Glomerular endothelial cell (primary cell): ENCODE measurements at places on chromosomes 12 and 14. TPM values are rescaled to one million over a fixed set of nuclear protein-coding genes. Genes with fewer than 3 reads are reported as not detected.

GRCh38 chr12:31729705-31730104 is 884 bp upstream of the AMN1 start:
- DNase-seq: no peak

DNA sequence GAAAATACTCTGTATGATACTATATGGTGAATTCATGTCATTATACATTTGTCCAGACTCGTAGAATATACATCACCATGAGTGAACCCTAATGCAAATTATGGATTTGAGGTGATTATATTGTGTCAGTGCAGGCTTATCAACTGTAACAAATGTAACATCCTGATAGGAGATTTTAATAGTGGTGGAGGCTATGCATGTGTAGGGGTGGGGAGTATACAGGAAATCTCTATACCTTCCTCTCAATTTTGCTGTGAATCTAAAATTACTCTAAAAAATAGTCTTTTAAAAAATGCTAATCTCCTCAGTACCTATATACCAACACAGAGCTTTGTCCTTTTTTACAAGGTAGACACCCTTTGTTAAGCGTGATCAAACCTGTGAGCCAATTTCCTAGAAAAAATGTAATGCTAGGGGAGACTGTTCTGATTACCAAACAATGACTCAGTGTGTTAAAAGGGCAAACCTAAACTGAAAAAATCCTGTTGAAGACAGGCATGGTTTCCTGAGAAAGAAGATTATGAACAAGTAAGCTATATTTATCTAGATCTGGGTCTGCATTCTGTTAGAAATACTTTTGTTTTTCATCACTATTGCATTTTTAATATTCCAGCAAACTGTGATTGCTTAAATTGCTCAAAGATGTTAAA is 170.9 kb downstream of the DUSP6 start:
- no peak for DNase-seq

DNA sequence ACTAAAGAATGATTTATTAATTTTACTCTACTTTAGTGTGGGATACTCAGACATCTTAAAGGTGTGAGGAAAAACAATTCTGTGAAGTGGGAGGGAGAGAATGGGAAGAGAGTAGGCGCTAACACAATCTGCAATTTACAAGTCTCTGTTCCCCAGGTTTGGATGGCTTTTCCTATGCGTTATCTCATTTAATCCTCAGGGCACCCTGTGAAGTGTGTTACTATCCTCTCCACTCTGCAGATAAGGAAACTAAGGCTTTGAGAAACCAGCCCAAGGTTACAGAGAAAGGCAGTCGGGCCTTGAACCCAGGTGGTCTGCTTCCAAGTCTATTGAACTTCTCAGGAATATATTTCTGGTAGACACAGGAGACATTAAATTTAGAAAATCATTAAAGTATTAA is 36.2 kb upstream of the TUBA1C start:
- DNase-seq: no peak

DNA sequence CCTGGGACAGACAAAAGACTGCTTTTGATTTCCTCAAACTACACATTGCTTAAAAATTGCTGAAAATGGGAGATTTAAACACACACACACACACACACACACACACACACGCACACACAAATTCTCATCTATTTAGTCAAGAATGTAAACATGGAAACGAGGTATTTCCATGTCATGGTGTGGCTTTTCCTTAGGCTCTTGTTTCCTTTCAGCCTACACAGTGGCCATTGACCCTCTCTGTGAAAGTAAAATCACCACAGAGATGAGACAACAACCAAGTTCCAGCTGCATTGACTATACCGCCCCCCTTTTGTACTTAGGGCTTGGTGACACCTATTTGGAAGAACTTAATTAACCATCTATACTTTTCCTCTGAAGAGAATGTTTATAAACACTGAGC is 41.9 kb downstream of the TTC8 start:
- DNase-seq: no peak

Gene LRP1-AS
- total RNA-seq: not detected in 2 replicates

Gene KRT3
- total RNA-seq: 0.18 TPM in 1 of 2 replicates, not detected in the other

GRCh38 chr14:22506778-22507351 is 82.2 kb downstream of the DAD1 start:
- DNase-seq: no peak

- DNase-seq: no peak
Measured at GRCh38 chr14:103556946-103557758, 5.3 kb downstream of the BAG5 start.

DNA sequence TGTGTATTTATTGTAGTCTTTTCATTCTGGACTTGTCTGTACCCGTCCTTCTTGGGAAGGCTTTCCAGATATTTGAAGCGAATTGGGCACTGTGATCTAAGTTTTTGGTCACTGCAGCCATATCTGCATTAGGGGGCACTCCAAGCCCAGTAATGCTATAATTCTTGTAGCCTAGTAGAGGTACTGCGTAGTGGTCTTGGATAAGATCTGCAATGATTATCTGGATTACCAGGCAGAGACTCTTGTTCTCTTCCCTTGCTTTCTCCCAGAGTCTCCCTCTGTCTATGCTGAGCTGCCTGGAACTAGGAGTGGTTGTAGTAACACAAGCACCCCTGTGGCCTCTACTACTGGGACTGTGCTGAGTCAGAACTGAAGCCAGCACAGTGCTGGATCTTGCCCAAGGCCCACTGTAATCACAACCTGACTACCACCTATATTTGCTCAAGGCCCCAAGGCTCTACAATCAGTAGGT is 30.0 kb downstream of the SLC38A2 start:
- DNase-seq: no peak

Gene ARHGAP9
- 0.18 and 0.24 TPM in 2 replicates for total RNA-seq

DNA sequence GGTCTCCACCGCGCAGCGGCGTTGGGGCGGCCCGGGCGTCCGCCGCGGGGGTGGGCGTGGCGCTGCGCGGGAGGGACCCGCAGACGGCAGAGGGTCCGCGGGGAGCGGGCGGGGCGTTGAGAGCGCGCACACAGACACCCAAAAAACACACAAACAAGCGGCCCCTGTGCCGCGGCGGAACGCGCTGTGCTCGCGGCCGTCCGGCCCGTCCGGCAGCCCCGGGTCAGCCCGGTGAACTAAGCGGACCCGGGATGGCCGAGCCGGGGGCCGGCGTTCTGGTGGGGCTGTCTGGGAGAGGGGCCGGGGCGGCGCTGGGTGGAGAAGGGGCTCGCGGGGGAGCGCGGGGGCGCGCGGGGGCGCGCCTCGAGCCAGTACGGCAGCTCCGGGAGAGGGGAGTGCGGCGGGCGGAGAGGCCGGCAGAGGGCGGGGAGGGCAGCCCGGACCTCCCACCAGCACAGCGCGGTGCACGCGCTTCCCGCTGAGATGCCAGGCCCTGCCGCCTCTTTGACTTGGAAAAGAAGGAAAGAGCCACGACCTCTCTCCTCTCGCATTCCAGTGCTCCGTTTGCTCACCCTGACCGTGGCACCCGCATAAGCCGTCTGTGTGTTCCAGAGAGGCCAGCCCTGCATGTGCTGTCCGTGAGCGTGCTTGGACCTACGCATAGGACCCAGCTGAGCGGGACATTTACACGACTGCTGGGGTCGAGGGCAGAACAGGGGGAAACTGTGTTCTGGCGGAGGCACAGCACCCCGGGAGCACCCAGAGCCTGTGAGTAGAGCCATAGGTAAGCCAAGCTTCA is 10.3 kb downstream of the SLC6A12 start:
- no peak for DNase-seq

GRCh38 chr14:100330388-100330931 is 7.3 kb downstream of the SLC25A47 start:
- DNase-seq: no peak

DNA sequence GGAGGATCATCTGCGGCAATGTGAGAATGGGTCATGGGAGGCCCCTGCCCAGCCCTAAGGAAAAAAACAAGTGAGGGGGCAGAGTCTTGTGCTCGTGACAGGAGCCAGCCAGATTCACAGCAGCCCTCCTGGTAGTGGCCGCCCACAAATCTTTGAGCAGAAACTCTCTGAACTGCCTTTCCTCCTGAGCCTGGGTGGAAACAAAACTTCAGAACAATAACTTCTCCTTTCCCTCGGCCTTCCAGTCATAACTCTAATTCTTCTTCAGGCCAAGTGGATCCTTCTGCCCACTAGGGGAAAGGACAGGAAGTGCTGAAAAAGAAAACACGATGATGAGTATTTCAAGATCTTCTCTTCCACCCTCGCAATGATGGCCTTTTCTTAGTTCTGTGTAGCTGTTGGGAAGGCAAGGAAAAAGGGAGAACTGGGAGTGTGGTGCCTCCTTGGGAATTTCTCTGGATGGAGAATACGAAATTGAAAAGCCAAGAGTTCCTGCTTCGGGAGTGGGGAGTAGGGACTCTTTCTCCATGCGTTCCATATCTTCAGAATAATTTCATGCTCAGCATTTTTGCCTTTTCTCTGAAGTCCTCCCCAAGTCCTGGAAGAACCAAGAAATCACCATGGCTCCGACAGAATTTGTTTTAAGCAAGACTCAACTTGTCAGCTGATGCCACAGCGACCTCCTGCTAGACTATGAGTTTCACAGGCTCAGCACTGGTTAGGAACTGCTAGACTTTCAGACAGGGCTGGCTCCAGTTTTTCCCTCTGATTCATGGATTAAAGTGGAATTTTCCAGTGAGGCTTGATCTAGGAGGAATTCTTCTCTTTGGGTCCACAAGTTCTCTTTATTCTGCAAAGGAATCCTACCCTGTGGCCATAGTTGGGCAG is 188.9 kb downstream of the CAND1 start:
- DNase-seq: no peak

GRCh38 chr12:120115066-120115465 is 1.5 kb downstream of the RAB35 start:
- DNase-seq: no peak

DNA sequence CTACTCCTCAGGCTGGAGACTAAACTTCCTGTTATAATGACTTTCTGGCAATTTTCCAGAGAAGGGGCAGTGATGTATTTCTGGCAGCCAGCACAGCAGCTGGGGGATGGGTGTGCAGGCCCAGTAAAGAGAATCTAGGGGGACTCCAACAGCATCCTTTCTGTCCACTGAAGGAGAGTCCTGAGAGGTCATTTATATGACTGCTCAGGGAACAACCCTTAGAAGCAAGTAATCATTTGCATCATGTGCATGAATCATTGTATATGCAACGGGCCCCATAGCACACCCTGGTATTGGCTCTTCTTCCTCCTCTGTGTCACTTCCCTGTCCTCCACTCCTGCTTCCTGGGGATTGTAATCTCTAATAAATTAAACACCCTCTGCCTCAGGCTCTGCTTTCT is 493.8 kb downstream of the RPS29 start:
- no peak for DNase-seq

DNA sequence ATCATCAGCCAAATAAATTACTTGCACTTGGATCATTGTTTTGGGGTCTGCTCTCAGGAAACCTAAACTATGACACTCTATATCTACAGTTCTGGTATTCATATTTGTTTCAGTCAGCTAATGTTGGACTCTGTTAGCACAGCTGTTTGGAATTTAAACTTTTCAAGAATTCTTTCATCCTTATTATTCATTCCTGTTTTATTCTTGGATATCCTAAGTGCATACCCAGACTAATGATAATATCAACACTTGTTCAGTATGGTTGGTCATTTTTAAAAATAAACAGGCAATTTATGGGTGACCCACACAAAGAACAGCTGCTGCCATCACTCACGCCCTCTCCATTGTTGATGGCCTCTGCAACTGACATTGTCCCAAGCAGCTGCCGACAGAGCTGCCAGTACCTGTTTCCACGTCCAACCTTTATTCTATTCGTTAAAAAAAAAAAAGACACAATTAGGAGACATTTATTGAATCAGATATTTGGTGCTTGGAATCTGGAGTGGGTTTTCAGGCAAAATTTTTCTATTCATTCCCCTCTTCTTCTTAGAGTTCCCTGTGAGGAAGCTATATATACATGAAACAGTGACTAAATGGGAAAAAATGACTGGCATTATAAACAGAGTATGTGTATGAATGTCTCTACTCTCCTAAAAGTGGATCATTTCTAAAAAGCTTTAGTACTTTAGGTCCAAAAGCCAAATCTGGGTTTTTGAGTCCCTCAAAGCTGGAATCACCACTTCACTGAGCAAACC is 252.1 kb upstream of the NAV3 start:
- no peak for DNase-seq

DNA sequence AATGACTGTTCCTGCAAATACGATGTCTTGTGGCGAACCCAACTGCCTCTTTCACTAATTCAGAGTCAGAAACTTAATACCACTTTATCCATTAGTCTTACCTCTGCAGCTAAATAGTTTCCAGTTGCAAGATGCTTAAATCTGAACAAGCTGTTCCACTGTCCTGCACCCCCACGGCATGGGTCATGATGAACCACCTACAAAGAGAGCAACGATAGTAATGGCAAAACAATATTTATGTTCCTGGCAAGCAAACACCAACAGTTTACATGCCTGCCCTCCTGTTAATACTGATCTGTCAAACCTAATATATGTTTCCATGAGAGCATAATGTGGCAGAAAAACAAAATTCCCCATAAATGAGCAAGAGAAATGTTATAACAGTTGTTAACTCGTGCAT is 121.9 kb downstream of the ITPR2 start:
- DNase-seq: no peak

Gene ADAM21
- 0.12 and 0.19 TPM in 2 replicates for total RNA-seq

DNA sequence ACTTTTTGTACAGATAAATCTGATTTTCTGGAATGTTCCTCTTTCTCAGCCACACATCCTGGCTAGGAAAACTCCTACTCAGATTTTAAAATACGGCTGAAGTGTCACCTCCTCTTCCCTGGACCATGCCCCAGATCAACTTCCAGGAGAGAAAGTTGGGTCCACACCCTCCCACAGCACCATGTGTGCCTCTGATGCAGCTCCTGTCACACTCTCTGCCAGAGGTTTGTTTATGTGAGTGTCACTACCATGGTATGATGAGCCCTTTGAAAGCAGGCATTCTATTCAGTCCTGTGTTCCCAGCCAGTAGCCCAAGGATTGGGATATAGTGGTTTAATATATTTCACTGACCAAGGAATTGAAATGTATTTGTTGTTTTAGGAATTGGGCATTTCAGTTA is 287.2 kb upstream of the ATP2B1 start:
- no peak for DNase-seq

GRCh38 chr12:43988838-43989560 is 153.1 kb downstream of the TMEM117 start:
- DNase-seq: no peak

DNA sequence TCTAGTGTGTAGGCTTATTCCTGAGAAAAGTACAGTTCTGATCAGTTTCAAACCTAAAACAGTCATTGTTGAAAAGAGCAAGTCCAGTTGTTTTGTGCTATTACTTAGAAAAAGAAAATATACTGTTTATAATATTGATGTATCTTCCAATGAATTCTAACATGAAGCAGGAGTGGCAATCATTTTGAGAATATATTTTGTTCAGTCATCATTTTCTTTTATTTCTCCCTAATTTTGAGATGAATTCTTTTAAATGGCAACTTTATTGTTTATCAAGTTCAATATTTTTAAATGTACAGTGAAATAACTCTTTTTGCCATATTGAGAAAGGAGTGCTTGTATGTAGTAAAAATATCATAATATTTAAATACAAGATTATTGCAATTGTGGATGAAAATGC is 862.2 kb upstream of the MDGA2 start:
- no peak for DNase-seq
